NCI-H1417 treated with DMSO at 0.1 percent for 48 hours (cell line): ENCODE measurements at places on chromosomes 11 and 22.

DNA sequence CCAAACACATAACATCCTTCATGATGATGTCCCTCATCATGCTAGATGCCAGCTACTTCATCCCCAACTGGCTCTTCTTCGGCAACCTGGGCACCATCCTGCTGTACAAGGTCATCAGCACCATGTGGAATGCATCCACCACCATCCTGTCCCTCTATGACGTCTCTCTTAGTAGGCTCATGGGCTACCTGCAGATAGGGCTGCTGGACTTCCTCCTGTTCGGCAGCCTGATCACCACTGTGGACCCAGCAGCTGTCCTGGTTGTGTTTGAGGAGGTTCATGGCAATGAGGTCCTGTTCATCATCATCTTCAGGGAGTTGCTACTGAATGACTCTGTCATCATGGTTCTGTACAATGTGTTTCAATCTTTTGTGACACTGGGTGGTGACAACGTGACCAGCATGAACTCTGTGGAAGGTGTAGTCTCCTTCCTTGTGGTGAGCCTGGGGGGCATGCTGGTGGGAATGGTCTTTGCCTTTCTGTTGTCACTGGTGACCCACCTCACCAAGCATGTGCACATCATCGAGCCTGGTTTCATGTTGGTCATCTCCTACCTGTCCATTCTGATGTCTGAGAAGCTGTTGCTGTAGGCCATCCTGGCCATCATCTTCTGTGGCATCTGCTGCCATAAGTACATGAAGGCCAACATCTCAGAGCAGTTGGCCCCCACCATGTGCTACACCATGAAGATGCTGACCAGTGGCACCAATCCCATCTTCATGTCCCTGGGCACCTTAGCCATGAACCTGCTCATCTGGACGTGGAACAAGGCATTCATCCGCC is 120.7 kb upstream of the SERPIND1 start:
- DNase-seq: no peak

- DNase-seq: no peak
These were observed 924 bp upstream of the FADD start for GRCh38 chr11:70201882-70202861.

GRCh38 chr11:75333022-75333806 is 18.2 kb downstream of the ARRB1 start:
- DNase-seq: no peak

DNA sequence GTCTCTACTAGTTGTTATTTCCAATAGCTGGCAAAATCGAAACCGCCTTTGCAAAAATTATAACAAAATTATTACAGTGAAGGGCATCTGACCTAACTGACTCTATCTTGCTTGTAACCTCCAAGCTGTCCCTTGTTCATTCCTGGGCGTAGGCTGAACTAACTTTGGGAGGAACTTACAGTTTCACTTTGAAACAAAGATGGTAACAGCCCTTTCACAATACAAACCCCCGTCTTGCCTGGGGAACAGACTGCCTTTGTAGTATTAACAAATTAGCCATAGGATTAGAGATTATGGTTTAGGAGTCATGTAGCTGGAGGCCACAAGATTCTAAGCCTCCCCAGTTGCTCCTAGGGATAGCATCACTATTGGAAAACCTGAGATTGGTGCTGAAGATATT is 131.6 kb upstream of the HSD17B12 start:
- no peak for DNase-seq

- DNase-seq: no peak
These were observed 3.4 kb upstream of the LDHC start for GRCh38 chr11:18408558-18409291.

DNA sequence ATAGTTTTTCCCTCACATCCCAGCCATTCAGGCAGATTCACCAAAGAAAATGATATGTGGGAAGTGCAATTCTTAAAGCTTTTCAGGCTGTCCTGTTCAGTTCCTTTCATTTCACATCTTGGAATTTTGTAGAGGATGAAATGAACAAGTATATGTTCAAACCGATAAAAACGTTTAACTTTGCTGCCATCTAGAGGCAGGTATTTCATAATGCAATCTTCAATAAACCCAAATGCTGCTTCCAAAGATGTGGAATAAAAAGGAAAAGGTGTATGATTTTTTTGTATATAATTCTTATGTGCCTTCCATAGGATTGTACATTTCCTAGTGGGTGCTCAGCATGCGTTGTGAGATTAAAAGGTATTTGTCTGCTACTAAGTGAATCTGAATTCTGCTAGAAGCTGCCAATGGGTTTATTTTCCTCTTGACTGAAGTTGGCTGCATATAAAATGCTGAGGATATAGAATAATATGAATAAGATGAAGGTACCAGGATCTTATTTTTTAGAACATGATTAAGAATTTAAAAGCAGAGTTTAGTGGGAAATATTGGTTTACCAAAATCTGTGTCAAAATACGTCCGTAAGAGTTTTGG is 199.3 kb downstream of the PGR start:
- DNase-seq: peak; percentile 51

GRCh38 chr11:126202646-126203359 is 8.6 kb downstream of the RPUSD4 start:
- no peak for DNase-seq

DNA sequence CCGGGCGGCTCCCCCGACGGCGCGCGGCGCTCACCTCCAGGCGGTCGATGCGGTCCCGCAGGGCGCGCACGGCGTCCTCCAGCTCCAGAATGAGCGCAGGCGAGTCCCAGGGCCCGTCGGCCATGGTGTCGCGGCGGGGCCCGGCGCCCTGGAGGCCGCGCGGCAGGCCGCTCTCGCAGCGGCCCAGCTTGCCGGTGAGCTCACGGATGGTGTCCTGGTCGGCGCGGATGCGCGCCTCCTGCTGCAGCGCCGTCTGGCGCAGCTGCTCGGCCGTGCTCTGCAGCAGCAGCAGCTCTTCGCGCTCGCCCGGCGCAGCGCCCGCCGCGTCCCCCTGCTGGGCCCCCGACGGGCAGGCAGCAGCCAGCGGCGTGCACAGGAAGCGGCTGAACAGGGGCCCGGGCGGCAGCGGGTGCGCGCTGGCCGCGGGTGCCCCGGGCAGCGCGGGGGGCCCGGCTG is 599 bp downstream of the NPTXR start:
- no peak for DNase-seq

GRCh38 chr11:23314162-23314561 is 453.9 kb upstream of the CCDC179 start:
- DNase-seq: no peak

GRCh38 chr22:40055143-40055883 is 60.6 kb downstream of the FAM83F start:
- no peak for DNase-seq

DNA sequence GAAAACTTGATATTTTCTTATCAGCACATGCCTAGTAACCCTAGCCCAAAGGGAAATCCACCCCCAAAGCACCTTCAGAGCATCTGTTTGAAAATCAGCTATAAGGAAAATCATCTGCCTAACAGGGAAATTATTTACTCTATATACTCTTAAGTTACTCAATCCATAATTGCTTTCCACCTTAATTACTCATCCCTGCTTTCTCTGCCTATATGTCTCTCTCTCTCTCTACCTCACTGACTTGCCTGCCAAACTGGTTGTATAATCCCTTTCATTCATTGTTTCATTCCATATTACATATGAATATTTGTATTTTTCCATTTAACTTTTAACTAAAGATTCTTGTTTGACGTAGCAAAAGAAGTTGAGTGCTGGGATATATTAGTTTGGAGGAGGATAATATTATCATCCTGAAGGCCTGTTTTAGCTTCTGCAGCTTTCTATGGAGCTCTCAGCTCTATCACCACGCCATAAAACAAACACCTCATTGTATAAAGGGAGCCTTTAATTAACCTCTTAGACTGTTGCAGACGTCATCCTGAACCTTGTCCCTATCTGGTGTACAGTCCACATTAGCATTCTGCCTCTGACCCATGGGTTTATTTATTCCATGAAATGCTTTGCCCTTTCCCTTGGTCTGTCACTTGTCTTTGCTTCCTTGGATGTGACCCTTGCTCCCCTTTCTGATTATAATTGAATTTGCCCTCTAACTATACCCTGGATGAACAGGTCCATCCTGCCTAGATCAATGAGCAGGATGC is 98.9 kb downstream of the INSC start:
- no peak for DNase-seq

DNA sequence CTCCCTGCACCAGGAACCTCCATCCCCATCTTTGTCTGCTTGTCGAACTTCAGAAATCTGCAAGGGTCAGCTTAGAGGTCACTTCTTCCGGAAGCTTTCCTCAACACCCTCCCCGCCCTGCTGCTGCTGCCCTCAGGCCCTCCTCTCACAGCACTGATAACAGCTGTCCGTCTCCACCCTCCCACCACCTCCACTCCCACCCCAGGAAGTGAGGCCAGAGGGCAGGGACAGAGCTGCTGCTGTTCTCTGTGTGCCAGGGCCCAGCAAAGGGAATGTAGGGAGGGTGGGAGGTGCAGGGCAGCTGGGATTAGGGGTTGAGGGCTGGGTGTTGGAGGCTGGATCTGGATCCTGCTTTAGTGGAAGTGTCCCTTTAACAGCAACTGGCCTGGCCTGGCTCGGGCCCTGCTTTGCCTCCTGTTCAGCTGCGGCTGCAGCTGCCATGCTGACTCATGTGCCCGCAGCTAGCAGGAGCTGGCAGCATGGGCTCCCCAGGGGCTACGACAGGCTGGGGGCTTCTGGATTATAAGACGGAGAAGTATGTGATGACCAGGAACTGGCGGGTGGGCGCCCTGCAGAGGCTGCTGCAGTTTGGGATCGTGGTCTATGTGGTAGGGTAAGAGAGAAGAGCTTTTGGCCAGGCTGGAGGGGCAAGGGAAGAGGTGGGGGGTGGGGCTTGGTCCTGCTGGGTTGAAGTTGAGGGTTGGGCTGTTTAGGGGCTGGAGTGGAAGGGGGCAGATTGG is at the start of gene P2RX6:
TSS of gene P2RX6 (plus strand) at position 440 of the 740 bp plus-strand sequence. CDS start at position 450, 10 bp downstream.
- no peak for DNase-seq

DNA sequence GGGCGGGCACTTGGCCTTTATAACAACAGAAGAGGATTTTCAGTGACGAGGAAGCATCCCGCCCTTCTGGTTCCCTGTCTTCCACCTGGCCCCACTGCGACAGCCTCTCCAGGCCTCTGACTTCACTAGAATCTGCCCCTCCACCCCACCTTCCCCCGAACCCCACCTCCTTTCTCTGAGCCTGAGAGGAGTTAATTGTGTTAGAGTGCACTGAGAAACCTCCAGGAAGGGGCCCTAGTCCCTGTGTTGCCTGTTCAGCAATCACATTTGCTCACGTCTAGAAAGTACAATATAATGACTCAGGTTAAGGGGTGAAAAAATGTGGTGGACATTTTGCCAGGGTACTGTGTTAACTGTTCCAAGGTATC is 38.8 kb downstream of the PTPRJ start:
- no peak for DNase-seq

- DNase-seq: no peak
These were observed 172.8 kb downstream of the FAM181B start for GRCh38 chr11:82560836-82561235.

DNA sequence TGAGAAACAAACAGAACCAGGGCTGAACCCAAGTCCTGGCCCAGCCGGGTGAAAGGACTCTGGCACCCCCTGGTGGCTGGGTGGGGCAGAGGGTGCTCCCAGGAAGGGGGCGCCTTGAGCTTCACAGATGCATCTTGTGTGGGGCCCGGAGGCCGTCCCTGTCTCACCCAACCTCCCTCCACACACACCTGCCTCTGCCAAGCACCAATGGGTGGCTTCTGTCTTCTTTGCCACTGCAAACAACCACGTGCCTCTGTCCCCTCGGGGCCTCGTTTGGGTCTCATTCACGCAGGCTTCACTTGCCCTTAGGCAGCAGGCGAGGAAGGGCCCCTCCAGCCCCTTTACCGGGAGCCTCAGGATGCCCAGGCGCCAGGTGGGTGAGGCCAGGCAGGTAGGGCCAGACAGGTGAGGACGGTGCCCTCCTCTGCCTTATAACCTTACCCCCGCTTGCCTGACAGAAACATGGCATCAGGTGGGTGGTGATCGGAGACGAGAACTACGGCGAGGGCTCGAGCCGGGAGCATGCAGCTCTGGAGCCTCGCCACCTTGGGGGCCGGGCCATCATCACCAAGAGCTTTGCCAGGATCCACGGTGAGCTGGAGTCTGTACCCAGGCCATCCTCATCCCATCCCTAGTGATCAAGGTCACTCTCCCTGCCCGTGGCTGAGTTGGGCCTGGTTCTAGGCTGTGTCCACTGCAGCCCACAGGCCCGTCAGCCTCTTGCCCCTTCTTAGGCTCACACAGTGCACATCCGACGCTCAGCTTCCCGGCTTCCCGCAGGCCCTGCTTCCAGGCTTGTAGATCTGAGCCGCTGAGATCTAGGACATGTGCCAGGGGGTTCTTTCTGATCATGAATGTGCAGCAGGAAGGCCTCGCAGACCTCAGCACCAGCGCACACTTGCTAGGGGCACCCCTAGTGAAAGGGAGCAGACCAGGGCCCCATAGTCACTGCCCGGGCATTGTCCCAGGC is 17.2 kb downstream of the POLR3H start:
- no peak for DNase-seq

DNA sequence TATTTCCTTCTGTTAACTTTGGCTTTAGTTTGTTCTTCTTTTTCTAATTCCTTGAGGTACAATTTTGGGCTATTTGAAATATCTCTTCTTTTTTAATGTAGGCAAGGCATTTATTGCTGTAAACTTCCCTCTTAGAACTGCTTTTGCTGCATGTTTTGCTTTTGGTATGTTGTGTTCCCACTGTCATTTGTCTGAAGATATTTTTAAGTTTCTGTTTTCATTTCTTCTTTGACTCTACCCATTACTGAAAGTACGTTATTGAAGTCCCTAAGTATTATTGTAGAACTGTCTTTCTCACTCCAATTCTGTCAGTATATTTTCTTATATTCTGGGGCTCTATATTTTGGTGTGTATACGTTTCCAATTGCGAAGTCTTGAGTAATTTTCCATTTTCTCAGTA is 77.9 kb downstream of the KCNQ1OT1 start:
- no peak for DNase-seq

DNA sequence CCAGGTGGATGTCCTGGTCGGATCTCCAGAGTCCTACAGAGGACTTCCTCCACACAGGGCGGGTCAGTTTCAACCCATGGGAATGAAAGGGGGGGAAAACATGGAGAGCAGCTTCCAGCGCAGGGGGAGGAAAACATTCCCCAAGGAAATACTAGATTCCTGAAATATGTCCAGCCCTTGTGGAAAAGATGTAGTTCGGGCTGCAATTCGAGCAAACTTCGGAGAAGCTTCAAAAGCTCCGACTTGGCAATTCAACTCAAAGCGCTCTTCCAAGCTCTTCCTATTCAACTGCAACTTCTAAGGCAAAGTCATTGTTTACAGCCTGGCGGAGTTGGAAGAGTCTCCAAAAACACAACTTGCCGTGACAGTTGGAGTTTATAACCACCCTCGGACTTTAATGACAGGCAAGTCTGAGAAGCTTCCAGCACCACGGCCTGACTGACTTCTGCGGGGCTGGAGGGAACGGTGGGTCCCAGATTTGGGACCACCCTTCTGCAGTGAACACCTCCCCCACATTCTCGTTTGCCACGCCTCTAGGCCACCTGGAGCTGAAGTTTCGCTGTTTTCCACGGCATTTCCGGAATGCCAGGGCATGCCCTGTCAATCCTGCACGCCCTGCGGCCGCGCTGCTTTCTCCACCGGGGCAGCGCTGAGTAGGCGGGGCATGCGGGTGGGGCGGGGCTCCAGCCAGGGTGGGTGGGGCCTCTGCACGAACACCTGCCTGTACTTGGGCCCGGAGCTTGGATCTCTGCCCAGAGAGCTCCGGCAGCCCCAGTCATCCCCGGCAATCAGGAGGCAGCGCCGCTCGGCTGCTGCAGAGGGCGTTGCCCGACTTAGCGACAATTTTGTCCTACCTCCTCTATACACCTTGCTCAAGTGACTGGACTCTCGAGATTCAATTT is 49.0 kb upstream of the BIRC3 start:
- DNase-seq: peak; percentile 59
